HCT116 (cell line): ENCODE measurements at places on chromosomes 4 and X.

DNA sequence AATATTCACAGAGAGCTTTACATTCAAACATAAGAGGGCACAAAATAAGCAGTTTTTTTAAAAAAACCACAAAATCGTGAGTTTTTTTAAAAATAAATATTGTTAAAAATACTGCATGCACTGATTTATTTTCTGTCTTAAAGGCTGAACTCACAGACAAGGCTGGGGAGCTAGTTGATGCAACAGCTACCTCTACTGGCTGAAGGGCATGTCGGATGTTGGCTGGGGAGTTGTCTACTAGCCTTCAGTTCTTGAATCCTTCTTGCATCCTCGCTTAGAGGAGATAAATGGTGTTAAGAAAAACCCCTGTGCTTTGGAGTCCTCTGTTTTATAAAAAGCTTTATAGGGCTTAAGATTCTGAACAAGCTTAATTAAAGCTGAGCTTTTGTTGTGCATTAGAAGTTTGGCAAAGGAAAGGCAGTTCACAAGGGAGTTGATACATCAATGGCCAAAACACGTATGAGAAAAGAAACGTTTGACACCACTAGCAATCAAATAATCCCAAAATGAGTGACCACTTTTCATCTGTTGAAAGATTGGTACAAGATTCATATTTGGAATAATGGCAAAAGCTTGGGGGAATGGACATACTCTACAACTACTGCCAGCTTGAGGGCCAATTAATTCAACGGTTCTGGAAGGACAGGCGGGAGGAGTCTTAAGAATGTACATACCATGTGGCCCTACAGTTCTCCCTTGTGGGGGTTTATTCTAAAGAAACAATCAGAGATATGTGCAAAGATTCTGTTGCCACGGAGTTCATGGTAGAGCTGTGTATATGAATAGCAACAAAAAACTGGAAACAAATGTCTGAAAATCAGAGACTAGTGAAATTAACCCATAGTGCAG lies 94.7 kb downstream of the SEL1L3 start:
- peak; percentile 37 for DNase-seq

DNA sequence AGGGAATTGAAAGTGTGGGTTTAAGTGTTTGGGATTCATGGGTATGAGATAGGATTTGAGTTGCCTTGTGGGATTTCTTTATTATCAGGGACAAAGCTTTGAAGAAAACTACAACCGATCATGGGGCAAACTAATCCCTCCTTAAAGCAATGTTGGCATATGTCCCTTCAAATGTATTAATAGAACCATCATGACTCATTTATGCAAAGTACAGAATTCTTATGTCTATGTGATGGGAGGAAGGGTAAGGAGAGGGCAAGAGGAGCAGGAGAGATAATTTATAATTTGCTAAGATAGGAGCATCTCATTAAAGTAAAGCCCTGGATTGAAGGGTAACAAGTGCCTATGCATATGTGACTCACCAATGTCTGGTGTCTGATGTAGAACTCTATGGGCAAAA lies 94.2 kb downstream of the PHEX start:
- DNase-seq, result no peak

- no peak for DNase-seq
Observed at GRCh38 chr4:1711571-1712215, 426 bp downstream of the SLBP start.

- no peak for DNase-seq
Observed at GRCh38 chr4:23348789-23349498, 540.9 kb downstream of the PPARGC1A start.

DNA sequence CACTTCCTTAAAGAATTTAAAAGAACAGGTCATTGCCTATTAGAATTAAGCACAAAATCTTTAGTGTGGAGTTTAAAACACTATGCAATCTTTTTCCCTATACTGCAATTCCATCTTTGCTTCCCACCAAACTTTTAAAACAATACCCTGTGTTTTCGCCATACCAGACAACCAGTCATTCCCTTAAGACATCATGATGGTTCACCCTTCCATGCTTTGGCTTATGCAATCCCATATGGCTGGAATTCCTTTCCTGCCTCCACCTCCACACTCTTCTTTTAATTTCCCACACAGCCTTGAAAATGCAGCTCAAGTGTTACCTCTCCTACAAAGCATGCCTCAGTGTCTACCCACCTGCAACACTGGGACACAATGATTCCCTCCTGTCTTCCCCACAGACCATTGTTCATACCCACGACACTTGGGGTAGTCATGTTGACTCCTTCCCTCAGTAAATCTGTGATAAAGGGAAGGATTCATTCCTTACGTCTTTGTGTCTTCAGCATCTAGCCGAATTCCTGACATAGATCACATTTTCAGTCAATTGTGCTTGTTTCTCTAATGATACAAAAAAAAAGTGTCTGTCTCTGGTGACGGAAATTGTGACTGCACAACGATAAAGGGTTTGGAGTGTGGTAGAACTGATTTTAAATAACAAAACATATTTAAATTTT lies 166.3 kb downstream of the FNIP2 start:
- DNase-seq, result no peak

DNA sequence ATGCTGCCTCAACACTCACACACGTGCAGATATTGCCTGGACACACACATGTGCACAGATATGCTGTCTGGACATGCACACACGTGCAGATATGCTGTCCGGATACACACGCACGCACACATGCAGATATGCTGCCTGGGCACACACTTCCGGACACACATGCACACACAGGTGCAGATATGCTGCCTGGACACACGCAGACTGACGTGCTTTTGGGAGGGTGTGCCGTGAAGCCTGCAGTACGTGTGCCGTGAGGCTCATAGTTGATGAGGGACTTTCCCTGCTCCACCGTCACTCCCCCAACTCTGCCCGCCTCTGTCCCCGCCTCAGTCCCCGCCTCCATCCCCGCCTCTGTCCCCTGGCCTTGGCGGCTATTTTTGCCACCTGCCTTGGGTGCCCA lies 14.7 kb downstream of the FGFRL1 start:
- no peak for DNase-seq

DNA sequence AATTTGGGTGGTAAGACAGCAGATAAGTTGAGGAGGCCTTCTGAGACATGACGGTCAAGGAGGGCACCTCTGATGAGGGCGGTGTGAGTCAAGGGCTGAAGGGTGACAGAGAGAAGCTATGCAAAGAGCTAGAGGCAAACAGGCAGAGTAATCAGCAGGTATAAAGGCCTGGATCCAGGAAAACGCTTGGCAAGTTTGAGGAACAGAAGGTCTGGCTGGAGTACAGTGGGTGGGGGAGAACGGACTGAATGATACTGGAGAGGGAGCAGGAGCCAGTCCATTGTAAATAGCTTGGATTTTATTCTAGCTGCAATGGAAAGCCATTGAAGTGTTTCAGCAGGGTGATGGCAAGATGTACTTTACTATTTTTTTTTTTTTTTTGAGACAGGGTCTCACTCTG lies 39.3 kb downstream of the RAB33B start:
- no peak for DNase-seq

DNA sequence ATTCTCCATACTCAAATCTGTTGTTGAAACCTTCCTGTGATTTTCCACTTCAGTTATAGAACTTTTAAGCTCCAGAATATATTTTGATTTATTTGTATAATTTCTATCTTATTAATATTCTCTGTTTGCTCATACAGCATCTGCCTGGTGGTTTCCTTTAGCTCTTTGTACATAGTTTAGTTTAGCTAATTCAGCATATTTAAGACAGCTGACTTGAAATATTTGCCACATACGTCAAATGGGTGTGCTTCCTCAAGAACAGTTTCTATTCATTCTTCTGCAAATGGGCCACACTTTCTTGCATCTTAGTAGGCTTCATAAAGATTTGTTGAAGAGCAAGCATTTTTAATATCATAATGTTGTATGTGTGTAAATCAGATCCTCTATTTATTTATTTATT lies 101.8 kb downstream of the MAGEC1 start:
- DNase-seq, result no peak
